ENCODE measurements at places on chromosomes 7 and 10.

DNA sequence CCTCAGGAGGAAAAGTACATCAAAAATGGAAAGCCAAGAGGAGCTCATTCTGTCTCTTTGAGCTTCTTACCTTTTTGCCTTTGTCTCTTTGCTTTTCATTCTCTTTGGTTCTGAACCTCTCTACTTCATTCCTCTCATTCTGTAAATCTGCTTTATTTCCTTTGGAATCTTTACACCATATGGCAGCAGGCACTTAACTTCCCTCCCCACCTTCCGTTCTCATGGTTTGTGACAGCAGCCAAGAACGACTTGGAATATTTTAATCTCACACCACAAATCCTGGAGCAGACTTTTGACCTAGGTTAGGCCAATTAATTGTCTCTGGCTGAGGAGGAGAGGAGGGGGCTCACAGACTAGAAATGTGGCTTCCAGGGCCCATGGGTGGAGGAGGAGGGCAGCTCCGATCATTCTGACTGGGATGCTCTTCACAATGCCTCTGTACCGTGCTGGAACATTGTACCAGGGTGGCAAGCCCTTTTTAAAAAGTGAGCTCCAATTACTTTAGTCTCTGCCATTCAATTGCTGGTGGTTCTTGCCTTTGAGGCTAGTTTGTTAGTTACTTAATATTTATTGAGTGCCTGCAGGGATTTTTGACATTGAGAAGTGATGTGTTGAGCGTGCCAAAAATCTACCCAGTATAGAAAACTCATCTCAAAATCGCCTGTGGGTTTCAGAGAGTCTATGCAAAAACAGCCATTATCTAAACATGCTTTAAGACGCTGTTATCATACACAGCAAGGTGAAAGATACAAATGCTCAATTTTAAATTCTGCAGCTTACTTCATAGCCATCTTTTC is 386.6 kb downstream of the DPP6 start:
- no peak for DNase-seq

DNA sequence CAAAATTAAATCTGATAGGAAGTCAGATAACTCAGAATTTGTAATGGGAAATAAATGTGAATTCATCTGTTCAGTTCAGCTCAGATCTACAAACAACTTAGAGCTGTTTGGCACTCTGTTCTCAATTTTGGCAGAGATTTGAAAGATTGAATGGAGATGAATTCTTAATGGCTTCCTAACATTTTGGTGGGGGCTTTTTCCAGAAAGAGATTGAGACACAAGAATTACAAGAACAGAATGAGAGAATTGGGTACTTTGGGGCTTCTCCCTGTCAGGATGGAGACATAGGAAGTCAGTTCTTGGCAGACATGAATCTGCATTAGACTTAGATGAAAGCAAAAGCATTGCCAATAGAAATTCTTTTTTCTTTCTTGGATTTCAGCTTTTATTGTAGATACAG is 39.0 kb upstream of the PTPRZ1 start:
- DNase-seq = no peak

DNA sequence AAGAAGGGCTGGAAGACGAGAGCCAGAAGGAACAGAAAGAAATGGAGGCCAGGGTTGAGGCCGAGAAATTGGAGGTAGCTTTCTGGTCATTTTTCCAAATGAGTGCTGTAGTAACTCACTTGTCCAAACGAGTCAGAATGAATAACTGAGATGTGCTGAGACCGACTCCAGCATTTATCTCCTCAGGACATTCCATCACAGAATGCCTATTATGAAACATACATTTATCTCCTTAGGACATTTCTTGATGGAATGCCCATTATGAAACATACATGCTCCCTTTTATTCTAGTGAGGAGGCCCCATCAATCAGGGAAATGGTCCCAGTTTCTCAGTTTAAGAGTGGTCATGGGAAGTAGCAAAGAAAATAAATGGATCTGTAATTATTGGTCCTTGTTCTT is 16.5 kb downstream of the AVL9 start:
- no peak for DNase-seq

DNA sequence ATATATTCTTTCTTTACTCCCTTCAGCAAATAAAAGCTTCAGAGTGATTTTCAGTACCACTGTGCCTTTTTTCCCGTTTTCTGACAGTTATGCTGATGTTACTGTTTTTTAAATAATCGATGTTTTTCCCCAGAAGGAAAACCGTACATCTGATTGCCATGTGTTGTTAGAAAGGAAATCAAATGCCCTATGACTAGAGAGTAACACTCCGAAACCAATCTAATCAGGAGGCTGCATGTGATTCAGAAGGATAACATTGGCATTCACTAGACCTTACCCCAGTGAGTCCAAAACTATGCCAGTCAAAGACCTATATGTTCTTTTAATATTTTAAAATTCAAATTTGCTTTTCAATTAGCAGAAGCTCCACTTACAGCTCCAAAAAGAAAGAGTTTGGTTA is 116.3 kb downstream of the TMEM26 start:
- no peak for DNase-seq

- no peak for DNase-seq
These were observed 70.4 kb downstream of the LYZL2 start for GRCh38 chr10:30559180-30559579.

DNA sequence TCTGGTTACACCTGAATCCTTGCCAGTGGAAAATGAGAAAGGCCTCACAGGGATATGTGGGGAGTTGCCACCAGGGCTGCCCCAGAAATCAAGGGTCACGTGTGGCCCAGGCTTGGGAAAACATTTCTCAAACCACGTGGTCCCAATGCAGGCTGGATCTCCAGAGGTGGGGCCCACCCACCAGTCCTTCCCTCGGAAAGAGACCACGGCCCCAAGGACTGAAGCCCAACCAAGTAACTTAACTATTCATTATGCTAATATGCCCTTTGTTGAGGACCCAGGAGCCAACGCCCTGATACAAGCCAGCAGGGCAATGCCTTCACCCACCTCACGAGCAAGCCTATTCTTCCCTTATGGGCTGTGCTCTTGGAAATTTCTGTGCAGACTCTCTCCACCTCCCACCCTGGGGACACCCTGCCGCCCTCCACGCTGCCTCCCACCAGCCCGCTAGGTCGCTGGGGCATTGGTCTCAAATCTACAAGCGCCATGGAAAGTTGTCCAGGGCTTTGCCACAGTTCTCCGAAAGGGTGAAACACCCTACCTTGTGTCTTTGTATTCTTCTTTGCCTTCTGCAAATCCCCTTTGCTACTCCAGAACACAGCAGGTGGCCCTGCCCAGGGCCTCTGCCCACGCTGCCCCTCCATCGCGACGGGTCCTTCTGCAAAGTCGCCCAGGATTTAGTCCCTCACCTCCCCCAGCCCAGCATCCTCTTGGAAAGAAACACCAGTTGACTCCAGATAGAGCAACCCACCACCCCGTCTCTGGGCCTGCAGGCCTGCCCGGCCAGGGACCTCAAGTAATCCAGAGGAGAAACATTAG is 8.8 kb downstream of the TNS3 start:
- no peak for DNase-seq

DNA sequence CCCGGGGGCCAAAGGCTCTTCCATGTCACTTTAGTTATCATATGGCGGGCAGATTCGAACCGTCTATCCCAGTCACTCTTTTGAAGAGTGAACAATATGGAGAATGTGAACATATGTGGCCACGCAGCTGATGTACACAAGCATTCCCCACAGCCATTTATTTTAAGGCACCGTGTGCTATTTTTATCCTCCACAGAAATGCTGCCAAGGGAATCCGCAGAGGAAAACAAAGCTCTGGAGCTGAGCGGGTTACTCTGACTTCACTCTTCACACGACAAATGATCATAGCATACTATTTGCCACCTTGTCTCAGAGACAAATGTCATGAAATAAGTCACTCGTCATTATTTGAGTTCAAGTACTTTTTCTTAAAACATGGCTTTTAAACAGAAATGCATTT is 100.3 kb downstream of the CTBP2 start:
- no peak for DNase-seq

- no peak for DNase-seq
These were observed 188.7 kb downstream of the PPP1R9A start for GRCh38 chr7:95095966-95096540.

- no peak for DNase-seq
These were observed 659 bp downstream of the OPTN start for GRCh38 chr10:13100349-13101294.

- no peak for DNase-seq
These were observed 86.6 kb upstream of the ZNF92 start for GRCh38 chr7:65287023-65287422.
